Skeletal muscle cell (primary cell): ENCODE measurements at places on chromosomes 1 and 21.

DNA sequence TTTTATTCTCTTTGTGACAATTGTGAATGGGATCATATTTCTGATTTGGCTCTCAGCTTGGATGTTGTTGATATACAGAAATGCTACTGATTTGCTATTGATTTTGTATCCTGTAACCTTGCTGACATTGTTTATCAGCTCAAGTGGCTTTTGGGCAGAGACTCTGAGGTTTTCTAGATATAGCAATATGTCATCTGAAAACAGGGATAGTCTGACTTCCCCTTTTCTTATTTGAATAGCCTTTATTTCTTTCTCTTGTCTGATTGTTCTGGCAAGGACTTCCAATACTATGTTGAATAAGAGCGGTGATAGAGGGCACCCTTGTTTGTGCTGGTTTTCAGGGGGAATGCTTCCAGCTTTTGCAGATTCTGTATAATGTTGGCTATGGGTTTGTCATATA lies 150.8 kb downstream of the FASLG start:
- no peak for DNase-seq

DNA sequence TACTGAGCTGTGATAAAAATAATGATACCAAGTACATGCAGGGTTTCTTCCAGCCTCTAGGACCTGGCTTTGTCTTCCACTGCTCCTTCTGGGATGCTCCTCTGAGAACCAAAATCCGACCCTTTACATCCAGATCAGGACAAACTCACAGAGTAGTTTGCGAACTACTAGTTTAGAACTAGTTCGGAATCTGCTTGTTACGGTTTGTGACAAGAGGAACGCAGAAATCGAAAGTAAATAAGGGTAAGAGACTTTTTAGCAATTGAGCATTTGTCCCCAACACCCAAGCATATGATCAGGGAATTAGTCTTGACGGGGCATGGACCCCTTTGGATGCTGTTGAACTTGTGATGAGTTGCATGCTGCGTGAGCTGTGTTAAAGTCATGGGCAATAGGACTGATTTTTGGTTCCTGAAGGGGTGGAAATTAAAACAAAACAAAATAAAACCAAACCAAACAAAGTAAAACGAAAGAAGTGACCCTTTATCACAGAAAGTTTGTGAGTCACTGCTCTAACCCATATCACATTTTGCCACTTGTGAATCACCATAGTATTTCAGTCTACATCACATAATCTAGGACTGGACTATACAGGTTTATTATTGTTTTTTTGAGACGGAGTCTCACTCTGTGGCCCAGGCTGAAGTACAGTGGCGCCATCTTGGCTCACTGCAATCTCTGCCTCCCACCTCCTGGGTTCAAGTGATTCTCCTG lies 35.7 kb upstream of the ERRFI1 start:
- no peak for DNase-seq

DNA sequence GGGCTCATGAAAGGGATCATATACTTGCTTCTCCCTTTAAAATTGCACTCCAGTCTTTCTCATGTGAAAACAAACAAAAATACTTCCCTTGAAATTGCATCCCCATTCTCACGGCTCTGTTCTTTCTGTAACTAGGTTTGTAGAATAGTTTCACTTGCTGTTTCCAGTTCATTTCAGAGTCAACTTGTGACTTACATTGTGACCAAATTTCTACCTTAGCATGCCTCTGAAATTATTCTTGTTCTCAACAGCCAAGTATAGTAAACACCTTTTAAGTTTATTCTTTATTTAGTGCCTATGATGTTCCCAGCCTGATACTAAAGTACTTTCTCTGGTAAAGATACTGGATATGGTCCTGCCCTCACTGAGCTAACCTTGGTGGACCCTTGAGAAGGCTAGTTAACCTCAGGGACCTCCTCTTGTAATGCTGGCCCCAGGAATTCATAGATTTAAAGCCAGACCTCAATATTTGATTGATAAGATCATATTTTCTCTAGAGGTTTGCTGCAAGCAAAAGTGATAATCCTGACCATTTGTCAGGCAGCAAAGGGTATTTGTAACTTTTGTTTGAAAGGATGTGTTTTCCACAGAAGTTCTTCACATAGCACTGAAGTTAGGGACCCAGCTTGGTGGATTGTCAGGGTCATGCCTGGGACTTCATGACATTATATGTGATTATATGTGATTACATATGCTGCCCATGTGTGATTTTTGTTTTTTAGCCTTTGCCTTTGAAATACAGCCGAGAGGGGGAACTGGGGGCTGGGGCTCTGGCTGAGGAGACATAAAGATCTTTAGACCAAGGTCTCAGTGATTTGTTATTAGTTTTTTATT lies 29.6 kb downstream of the VANGL2 start:
- DNase-seq, result no peak

DNA sequence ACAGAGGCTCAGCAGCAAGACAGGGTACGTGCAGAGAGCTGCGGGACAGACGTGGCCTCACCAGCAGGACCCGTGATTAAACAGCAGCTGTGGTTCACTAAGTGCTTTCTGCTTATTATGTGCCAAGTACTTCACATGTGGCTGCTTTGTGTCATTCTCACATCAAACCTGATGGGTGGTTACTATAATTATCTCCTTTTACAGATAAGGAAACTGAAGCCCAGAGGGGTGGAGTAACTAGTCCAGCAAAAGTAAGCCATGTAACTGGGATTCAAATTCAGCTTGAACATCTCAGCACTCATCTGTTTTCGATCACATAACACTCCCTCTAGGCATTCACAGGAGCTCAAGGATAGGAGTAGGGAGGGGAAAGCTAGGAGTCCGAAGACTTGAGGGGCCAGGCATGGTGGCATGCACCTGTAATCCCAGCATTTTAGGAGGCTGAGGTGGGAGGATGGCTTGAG lies 50.8 kb upstream of the CLIC4 start:
- no peak for DNase-seq

DNA sequence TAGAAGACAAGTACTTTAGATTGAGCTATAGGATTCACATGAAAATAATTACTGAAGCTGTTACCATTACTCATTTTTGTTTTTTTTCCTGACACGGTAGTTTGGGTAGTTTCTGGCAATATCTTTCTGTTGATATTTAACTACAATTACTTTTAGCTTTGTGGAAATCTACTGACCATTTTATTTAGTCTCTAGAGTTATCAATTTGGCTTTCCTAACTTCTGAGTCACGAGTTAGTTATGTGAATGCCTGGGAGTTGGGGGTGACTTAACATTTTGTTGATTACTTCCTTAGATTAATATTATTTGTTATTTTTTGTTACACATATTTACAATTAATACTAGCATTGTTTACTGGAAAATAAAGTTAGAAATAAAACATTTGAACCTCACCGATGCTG lies 160.6 kb downstream of the HMCN1 start:
- no peak for DNase-seq

- DNase-seq, result no peak
Observed at GRCh38 chr21:41064334-41064791, 103.6 kb upstream of the BACE2 start.

- no peak for DNase-seq
Observed at GRCh38 chr1:21090463-21090862, 86.2 kb downstream of the EIF4G3 start.

GRCh38 chr1:45772971-45773370 lies 22.5 kb upstream of the IPP start:
- DNase-seq, result no peak

GRCh38 chr1:67713057-67713846 lies 28.3 kb downstream of the GADD45A start:
- DNase-seq, result peak; percentile 57

- DNase-seq, result no peak
Observed at GRCh38 chr21:46088189-46088588, 9.7 kb upstream of the COL6A2 start.

GRCh38 chr1:224459966-224460365 lies 25.4 kb upstream of the WDR26 start:
- no peak for DNase-seq

GRCh38 chr1:230340526-230341161 lies 85.5 kb downstream of the PGBD5 start:
- DNase-seq, result no peak

DNA sequence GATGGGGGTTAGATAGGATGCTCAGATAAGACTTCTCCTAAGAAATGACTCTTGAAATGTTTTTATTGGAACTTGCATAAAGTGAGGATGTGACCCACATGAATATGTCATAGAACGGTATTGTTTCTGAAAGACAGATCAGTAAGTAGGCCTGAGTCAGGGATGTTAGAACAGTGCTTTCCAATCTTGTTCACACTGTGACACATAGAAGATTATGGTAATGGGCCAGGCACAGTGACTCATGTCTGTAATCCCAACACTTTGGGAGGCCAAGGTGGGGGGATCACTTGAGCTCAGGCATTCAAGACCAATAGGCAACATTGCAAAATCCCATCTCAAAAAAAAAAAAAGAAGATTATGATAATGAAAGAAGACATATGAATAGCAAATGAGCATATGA lies 32.9 kb downstream of the FMO4 start:
- DNase-seq, result peak; percentile 11

GRCh38 chr1:94709891-94710581 lies 110.1 kb upstream of the SLC44A3 start:
- DNase-seq, result no peak

DNA sequence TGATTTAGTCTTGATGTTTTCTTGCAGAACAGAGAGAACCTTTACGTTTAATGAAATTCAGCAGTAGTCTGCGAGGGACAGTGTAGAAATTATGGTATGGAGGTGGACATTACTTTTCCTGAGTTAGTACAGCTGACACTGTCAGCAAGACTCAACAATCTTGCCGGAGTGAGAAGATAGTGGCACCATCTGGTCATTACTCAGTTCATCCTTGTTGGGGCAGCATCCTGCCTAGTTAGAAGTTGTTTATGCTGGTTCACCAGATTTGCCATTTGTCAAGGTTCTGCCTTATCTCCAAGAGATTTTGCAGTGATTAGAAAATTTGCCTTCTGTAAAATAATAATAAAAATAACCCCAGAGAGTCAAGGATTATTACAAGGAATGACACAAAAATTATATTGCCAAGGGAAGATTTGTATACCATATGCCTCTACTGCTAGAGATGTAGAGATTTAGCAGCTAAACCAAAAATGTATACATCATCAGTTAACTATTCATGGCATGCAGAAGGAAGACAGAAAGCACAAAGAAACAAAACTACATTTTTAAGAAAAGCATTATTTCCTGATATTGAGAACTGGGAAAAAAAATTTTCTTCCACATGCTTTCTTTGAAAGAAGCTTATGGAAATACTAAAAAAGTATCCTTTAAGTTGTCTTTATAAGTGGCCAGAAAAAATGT lies 1967.4 kb downstream of the NCAM2 start:
- no peak for DNase-seq

- DNase-seq, result no peak
Observed at GRCh38 chr1:40394491-40395172, 21.1 kb downstream of the SMAP2 start.

GRCh38 chr1:192376374-192376773 lies 59.6 kb downstream of the RGS21 start:
- DNase-seq, result no peak

DNA sequence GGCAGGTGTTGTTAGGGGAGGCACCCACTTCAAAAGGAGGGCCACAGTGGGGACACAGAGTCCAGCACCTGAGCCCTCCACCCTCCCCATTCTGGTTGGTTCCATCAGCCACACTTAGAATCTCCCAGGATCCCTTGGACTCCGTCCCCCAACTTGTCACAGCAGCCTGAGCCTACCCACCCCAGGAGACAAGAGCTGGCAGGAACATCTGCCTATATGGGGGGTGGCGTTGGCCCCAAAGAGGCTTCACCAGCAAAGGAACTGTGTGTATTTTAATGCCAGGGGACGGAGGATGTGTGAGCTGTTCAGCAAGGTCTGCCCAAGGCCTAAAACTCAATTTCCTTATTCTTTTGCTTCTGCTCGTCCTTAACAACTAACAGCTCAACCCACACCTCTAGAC lies 86.4 kb upstream of the TMEM51 start:
- no peak for DNase-seq

GRCh38 chr1:110420874-110421793 lies 13.6 kb upstream of the LAMTOR5 start:
- DNase-seq, result no peak

DNA sequence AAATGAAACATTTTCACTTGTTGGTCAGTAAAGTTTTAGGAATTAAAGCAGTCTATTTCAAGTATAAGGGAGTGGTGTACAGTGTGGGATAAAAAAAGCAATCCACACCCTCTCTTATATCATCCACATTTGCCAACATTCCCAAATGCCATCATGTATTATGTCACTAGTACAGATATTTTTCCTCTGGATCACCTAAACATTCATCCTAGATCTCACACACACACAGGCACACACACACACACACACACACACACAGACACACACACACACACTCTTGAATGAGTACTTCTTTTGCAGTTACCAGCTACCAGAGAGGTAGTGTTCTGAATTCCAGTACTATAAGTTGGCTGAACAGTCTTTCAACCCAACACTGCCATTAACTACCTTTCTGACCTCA lies 1369.1 kb upstream of the ADGRL4 start:
- peak; percentile 77 for DNase-seq

DNA sequence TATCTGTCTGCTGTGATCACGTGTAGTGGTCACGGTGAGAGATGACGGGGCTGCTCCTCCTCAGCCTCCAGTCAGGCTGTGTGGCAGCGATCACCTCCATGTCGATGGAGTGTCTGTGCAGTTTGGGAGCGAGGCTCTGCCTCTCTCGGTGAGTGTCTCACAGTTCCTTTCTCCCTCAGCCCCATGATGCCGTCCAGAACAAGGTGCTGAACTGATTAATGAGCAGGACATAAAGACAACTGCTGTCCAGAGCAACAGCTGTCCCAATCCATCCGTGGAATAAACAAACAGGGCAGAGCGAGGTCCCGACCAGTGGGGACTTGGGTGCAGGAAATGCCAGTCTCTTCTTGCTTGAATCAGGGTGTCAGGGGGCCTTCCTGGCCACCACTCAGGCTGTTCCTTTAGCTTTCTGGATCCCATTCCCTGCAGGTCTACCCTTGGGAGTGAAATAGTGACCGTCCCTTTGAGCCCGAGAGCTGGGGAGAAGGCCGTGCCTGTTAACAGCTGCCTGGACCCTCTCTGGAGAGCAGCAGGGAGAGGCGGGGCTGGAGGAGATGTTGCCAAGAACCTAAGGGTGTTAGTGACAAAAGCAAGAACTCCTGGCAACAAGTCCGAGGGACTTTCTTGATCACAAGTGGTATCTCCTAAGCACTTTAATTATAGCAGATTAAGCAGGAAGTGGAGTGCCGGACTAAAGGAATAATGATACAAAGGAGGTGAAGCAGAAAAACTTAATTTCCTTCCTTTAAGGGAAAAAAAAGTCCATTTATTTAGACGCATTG lies 443.9 kb downstream of the KIF26B start:
- no peak for DNase-seq

DNA sequence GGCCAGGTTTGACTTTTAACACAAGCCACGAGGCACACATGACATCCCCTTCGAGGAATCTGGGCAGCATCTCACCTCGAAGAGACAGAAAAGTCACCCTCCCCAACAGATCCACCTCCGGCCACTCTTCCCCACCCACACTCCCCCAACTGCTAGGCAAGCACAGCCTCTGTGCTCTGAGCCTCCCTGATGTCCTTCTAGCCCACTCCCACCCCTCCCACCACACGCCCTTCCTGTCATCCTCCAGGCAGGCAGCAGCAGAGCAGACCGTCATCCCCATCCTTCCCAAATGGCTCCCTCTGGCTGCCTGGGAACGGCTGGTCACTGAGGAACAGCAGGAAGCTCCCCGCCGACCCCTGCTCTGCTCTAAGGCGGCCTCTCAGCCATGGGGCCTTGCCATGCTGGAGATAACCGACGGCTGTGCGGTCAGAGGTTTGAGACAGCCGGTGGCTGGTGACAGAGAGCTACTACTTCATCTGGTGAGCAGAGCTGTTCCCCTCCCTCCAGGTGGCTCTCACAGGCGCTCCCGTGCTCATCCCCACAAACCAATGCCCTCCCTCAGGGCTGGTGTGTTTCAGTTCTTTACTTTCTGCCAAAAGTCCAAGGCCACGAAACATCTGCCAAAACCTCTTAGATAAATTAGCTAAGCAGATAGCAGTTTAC lies 25.6 kb downstream of the NPHP4 start:
- no peak for DNase-seq
